Tibial nerve (tissue), 4 donors: ENCODE measurements at places on chromosomes 2 and 18. TPM values are rescaled to one million over a fixed set of nuclear protein-coding genes. Genes with fewer than 3 reads are reported as not detected.

- DNase-seq = no peak
Measured at GRCh38 chr2:58545300-58546280, 304.5 kb upstream of the FANCL start.

The NEU4 gene
- total RNA-seq = not detected

GRCh38 chr2:191389288-191389687, 144.1 kb downstream of the MYO1B start:
- DNase-seq = no peak

GRCh38 chr2:11090187-11090586, 65.1 kb upstream of the SLC66A3 start:
- DNase-seq = no peak

DNA sequence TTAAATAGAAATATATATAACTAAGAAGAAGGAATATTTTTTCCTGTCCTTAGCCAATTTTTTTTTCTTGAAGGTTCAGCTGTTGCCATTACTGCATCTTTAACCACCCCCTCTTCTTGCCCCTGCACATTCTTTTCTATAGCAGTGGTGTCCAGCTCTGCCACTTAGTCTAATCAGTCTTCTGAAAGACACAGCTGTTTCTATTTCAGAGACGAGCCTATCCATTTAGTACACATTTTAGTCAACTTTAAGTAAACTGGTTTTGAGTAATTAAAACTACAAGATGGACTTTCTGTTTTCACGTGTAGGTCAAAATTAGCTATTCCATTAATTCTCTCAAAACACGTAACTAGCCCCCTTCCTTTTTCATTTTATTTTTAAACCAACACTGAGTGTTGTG, 21.0 kb downstream of the SPOPL start:
- no peak for DNase-seq

DNA sequence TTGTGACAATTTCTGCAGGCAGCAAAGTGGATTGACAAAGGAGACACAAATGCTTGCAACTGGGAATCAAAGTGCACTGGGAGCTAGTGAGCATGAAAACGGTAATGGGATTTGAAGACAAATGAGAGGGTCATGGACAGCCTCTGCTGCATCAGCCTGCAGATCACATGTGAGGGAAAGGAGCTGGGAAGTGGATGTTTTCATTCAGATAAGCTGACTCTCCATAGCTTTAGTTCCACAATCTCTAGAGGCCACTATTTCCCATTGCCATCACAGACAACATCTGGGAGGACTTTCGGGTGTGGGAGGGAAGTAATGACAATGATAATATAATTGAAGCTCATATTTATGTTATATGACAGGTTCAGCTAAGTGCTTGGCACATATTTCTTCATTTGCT, 28.4 kb downstream of the ADCYAP1 start:
- DNase-seq = no peak

The LANCL1 gene
- total RNA-seq = 28.2 TPM

The CCDC74A gene
- 19.5 TPM for total RNA-seq

The AFF3 gene
- 7.2 TPM for total RNA-seq

DNA sequence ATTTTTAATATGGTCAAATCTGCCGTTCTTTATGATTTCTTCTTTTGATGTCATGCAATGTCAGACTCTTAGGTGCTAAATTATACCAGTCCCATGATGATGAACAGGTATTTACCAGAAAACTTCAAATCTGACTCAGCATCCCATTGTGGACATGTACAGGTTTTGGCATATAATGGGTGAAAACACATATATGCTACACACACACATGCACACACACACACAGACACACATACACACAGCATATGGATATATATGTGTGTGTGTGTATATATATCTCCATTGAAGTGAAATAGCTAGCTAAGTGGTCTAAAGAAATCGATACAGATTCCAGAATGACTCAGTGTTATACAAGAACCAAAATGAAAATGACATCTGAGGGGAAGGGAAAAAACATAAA, 7.4 kb downstream of the PLEK start:
- DNase-seq = no peak

- DNase-seq = no peak
Measured at GRCh38 chr2:49796266-49796665, 642.0 kb upstream of the FSHR start.

The MAL gene
- 88.3 TPM for total RNA-seq

The HOXD3 gene
- 11.4 TPM for total RNA-seq
